NCI-H524 (cell line): ENCODE measurements at places on chromosomes 4 and X.

GRCh38 chr4:74408639-74409038, 36.3 kb upstream of the AREG start:
- DNase-seq = no peak

- DNase-seq = peak; percentile 19
These were observed 283.0 kb upstream of the GPC4 start for GRCh38 chrX:133698298-133698697.

DNA sequence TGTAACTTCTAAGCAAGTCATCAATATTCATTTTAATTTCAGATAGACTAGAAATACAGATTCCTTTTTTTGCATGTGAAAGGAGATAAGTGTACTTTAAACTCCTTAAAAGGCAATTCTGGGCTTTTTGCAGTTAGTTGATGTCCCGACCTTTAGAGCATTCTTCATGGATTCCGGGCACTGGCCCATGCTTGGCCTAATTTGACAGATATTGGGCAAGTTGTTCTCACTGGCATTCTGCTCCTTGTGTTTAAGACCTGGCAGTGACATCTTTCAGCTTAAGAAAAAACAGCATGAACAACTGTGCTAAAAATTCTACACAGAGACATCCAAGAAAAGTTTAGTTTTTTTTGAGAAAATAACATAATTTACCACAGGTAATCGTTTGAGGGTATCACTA, 1037.2 kb downstream of the PCDH18 start:
- DNase-seq = no peak

DNA sequence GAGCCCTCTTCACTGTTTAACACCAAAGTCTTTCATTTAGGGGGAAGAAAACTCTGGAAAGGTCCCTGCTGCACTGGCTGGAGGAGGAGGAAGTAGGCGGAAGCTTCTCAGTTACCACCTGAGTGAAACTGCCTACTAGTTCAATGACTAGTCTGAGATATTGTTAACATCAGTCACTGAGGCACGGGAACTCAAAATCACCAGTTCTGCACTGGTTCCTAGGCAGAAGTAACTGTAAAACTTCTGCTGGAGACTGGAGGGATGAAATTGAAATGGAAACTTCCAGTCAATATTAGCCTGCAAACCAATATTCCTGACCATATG, 178.3 kb downstream of the SNCA start:
- DNase-seq = no peak

DNA sequence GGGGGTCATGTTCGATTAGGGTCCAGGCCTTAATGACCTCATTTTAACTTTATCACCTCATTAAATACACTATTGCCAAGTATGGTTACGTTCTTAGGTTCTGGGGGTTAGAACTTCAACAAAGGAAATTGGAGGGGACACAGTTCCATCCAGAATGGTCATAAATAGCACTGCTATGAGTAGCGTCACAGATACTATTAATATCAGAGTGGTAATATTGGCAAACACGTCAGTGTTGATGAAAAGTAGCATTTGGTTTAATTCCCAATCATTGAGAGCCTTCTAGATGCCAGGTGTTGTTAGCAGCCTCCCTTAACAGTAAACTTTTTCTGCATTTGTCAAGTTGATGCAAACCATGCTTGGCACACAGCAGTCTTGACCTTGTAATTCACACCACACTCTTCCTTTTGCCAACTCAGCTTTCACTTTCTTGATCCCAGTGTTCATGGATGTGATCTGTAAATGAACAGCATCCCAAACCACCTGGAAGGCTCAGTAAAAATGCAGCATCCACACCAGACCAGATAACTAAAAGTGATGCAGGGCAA, 912.5 kb upstream of the TENM3 start:
- DNase-seq = no peak

DNA sequence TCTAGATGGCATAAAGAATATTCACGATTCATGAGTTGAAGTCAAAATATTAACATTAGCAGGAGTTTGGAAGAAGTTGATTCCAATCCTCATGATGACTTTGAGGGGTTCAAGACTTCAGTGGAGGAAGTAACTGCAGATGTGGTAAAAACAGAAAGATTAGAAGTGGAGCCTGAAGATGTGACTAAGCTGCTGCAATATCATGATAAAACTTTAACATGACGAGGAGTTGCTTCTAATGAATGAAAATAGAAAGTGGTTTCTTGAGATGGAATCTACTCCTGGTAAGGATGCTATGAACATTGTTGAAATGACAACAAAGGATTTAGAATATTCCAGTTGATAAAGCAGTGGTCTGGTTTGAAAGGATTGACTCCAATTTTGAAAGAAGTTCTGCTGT, 70.1 kb upstream of the TMLHE start:
- DNase-seq = no peak

- peak; percentile 62 for DNase-seq
These were observed 119.9 kb downstream of the RASGEF1B start for GRCh38 chr4:81351654-81352445.

GRCh38 chr4:40897557-40898203, 147.9 kb downstream of the NSUN7 start:
- DNase-seq = peak; percentile 89

- no peak for DNase-seq
These were observed 54.4 kb upstream of the MAP9 start for GRCh38 chr4:155430895-155431795.

DNA sequence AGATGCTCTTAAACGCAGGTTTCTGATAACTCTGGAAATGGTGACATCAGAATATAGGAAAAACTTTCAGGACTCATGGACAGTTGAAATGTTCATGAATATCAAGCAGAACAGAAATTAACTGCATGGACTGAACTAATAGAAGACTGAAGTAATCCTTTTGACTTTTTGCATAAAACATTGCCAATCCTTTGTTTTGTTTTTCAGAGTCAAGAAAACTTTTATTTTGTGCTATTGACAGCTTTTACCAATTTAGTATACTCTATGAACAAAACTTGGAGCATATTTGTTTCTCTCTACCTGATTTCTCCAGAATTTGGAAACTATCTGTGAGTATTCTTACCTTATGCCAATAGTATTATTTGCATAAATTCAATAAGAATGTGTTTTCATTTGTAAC, 61.2 kb upstream of the HMX1 start:
- DNase-seq = no peak

DNA sequence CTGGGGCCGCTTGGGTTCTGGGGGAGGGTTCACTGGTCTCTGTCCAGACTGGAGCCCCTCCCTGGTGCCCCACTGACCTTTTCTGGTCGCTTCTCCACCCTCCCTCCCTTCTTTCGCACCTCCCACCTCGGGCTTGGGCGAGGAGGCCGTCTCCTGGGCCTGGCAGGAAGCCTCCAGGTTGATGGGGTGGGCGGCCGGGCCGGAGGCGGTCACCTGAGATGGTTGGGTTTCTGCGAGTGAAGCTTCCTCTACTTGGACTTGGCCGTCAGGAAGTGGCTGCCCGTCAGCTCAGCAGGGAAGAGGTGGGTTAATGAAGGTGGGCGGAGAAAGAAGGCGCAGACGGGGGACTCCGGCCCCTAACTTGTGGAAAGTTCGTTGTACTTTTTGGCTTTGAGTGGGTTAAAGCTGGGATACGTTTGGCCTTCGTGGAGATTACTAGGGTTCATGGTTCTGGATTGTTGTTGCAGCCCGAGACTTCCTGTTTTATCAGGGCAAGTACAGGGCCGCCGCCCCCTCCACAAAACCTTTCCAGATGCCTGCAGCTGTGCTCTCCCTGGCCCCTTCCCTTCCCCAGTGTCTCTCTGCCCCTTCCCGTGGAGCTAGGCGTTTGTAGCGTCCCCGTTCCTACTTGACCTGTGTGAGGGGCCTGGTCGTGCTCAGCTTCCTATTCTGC, 1.2 kb downstream of the AKAP17A start:
- no peak for DNase-seq

- DNase-seq = no peak
These were observed 340.9 kb upstream of the PITX2 start for GRCh38 chr4:110963662-110964280.

- no peak for DNase-seq
These were observed 37.7 kb downstream of the BCLAF3 start for GRCh38 chrX:19953145-19953544.

DNA sequence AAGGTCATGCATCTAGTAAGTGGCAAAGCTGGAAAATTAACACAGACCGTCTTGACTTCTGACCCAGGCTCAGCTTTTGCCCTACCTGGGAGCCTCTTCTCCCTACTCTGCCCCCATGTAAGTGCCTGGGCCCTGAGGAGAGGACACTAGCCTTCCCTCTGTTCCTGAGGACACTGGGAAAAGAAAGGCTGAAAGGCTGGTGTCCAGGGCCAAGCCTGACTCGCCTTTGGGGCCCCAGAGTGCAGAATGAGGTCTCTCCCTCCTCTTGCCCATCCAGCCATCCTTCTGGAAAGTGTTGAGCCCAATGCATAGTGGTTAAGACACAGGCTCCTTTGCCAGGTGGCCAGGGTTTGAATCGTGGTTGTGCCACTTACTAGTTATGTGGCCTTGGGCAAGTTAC, 91.5 kb downstream of the PJA1 start:
- no peak for DNase-seq

DNA sequence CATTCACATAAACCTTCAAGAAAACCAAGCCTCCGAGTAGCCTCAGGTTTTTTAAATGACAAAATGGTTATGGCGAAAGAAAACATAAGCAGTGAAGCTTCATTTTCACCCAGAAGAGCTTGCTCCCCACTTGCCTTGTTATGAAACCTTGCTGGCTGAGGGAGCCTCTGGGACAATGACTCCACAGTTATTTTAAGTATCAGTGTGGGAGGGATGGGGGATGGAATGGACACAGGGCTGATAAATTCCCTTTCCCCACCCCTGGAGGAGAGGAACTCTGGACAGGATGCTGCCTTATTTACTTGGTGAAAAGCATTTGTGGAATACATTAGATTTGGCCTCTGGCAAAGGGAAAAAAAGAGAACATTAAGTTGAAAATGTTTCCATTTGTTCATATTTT, 220.7 kb upstream of the CNKSR2 start:
- no peak for DNase-seq

DNA sequence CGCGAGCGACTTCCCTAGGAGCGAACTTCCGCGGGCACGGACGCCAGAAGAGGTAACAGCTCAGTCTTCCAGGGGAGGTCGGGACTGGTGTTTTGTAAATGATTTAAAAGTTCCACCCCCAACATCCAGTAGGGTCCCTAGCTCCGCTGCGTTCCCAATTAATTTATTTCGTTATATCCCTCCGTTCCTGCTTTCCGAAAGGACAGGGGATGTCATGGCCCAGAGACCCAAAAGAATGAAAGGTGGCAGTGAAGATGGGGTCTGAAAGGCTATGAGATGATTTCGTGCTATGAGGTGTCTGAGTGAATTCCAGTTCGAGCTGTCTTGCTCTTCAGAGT, 373 bp upstream of the SMIM43 start:
- no peak for DNase-seq

- no peak for DNase-seq
These were observed 472.2 kb upstream of the KLHL4 start for GRCh38 chrX:87045352-87045751.

DNA sequence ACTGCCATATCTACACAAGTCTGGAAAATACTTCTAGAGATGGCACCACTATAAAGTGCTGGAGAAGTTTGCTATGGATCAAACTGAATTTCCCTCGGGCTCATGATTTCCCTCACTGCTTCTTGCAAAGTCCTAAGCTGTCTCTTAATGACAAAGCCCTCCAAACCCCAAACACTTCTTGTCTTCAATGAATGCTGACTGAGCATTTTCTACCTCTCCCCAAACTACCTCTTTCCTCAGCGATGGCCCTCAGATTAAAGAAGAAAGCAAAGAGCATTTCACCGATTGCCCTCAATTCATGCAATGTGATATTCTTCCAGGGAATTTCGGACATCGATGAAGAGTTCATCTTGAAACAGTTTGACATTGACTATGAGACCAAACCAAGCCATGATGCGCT, 19.7 kb downstream of the FAM47E start:
- DNase-seq = no peak

DNA sequence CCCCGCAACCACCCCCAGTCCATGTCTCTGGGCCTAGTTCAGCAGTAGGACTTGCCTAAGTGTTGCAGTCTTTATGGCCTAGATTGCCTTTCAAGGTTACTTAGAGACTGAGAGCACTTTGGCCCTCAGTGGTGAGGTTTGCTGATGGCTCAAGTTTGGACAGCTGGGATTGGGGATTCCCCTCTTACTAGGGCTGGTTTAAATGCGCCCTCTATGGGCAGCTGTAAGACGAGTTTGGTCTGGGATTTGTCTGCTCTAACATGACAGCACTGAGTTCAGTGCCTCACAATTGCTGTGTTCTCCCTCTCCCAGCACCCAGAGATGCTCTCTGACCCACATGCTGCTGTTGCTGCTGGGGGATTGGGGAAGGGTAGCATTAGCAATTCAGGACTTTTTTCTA, 23.1 kb downstream of the DACH2 start:
- DNase-seq = peak; percentile 66

DNA sequence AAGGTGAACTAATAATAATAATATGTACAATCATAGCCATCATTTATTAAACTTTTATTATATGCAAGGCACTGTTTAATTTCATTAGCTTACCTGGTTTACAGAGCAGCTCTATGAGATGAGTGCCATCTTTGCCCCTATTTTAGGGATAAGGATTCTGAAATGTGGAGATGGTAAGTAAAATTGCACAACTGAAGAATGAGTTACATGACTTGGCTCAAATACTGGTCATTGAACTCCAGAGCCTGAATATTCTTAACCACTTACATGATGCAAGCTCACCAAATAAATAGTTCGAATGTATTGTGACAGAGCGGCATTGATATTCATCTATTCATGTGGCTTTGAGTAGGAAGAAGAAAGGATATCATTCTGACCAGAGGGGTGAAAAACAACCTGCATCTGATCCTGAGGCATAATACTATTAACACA, 11.7 kb downstream of the ALB start:
- DNase-seq = no peak

- no peak for DNase-seq
These were observed 14.1 kb downstream of the NOP14 start for GRCh38 chr4:2948895-2949781.

DNA sequence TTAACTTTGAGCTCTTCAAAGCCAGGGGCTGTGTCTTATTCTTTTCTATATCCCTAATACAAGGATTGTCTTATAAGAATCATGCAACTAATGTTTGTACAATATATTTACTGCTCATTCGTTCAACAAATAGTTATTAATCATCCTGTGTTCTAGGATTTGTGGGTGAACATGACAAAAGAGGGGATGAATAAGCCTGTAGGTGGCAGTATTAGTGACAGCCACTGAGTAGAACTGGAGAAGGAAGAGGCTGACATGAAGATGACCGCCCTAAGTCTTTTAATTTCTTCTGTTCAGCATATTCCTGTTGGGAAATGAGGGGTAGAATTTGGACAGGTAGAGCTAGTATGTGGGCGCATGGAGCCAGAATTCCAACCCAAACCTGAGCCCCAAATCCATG, 11.9 kb upstream of the LINC00632 start:
- DNase-seq = no peak

GRCh38 chr4:110292994-110293744, 94.8 kb upstream of the ELOVL6 start:
- DNase-seq = no peak
